Lung (tissue), 17 donors: ENCODE measurements at places on chromosomes 4 and X.

GRCh38 chr4:101114936-101115372, 232.4 kb downstream of the PPP3CA start:
- no peak for DNase-seq

DNA sequence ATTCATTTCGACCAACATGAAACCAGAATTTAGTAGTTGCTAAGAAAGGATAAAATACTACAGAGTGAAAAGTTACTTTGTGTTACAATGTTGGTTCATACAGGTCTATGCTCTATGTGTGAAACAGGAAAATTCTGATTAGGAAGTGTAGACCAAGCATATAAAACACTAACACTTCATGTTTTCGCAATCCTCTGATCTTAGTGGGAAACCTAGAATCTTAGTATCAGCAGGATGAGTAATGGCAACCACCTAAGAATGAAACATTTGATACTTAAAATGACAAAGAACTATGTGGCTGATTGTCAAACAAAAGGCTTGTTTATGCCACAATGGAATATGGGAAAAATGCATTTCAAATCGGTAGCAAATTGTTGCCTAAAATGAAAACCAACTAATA, 116.1 kb downstream of the AMMECR1 start:
- no peak for DNase-seq

GRCh38 chr4:156660465-156660864, 311.1 kb downstream of the PDGFC start:
- DNase-seq, result peak; percentile 13

DNA sequence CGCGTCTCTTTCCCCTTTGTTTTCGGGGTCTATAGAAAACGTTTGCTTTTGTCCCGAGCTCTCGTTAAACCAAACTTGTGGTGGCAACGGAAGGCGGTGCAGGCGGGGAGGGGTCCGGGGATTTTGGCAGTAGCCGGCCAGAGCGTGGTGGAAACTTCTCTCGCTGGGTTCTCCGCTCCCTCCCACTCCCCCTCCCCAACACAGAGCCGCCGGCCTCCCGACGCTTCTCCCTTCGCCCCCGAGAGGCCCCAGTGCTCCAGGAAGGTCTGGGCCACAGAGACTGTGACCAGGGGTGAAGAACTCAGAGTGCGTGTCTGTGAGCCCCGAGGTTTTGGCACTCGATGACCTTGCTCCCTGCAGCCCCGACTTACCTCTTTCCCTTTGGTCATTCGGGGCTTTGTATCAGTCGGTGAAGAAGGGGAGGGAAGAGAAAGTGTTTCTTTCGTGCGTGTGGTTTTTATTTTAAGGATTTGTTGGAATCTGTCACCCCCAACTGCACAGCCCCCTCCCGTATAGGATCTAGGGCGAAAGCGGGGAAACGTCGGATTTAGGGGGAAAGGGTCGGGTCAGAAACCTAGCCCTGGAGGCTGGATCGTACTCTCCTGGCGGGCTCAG, 9.0 kb upstream of the BCOR start:
- DNase-seq, result no peak

GRCh38 chr4:108350332-108350731, 181.6 kb upstream of the LEF1 start:
- no peak for DNase-seq

GRCh38 chrX:68650491-68650890, 3.0 kb downstream of the STARD8 start:
- no peak for DNase-seq

DNA sequence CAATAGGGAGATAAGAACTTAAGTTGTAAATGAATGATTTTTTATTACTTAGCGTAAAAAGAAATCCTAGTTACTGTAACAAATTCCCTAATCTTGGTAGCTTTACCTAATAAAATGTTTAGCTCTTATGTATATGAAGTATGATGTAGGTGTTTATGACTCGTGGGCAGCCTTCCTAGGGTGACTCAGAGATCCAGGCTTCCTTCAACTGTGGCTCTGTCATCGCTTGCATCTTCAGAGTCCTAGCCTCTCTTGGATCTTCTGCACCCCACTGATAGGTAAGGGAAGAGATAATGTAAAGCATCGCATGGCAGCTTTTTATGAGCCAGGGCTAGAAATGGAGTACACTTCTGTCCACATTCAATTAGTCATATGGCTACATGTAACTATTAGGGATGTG, 165.6 kb upstream of the GLRA2 start:
- DNase-seq, result no peak

- no peak for DNase-seq
Measured at GRCh38 chrX:140157611-140158010, 192.3 kb upstream of the CXorf66 start.

DNA sequence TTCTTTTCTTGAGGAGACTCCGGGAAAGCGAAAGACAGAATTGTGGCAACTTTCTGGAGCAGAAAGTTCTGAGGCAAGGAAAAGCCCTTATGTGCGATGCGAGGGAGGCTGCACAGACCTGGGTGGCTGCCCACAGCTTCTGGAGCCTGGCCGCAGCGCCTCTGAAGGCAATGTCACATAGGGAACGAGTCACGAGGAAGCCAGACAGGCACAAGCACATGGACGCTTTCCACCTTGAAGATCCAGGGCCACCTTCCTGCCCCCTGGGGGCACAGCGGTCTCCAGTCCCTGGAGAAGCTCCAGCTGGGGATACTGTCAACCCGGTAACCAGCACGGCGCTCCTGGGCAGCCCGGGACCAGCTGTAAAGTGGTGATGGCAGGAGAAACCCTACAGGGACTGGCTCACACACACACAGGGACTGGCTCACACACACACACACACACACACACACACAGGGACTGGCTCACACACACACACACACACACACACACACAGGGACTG, 69.8 kb downstream of the MTNR1A start:
- peak; percentile 67 for DNase-seq

GRCh38 chr4:23232987-23233386, 540.2 kb downstream of the GBA3 start:
- no peak for DNase-seq
